Natural killer cell (primary cell): ENCODE measurements at places on chromosomes 2 and 18. TPM values are rescaled to one million over a fixed set of nuclear protein-coding genes. Genes with fewer than 3 reads are reported as not detected.

- no peak for DNase-seq
Measured at GRCh38 chr2:164535280-164536025, 85.8 kb downstream of the GRB14 start.

DNA sequence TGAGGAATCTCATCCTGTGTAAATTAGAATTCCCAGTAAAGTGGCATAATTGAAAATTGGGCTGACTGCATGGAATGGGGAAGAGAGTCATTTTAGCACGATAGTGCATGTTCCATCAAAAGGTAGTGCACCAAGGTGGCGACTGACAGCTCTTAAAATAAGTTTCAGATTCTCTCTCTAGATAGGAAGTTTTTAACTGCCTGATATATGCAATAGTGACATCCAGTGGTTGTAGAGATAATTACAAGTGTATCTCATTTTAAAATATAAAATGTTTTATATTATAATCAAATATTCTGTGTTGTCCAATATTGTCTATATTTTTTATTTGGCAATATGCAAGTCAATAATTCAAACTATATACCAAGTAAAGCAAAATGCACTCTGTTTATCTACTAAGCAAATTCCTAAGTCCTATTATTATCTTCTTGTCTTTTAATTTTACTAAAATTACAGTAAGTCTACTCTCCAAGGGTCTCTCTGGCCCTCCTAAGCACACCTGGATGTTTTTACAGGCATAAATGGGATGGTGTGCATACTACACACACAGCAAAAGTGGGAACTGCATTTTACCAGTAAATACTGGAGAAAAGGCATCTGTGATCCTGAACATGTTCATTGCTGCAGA, 397.7 kb upstream of the HNRNPA3 start:
- DNase-seq, result no peak

DNA sequence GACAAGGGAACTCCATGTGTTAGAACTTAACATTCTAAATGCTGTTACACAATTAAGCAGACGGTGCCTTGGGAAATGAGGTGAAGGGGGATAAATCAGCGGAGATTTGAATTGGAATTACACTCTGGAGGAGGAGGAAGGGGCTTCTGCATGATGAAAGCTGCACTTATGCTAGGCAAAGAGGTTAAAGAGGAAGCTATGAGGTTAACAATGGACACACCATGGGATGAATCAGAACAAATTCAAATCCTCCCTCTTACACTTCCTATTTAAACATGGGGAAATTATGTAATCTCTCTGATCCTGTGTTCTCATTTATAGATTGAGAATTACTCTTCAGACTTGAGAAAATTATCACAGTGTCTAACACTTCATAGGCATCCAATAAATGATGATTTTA, 121.5 kb upstream of the SIX2 start:
- no peak for DNase-seq

GRCh38 chr2:181662287-181662686, 5.4 kb upstream of the CERKL start:
- DNase-seq, result no peak

DNA sequence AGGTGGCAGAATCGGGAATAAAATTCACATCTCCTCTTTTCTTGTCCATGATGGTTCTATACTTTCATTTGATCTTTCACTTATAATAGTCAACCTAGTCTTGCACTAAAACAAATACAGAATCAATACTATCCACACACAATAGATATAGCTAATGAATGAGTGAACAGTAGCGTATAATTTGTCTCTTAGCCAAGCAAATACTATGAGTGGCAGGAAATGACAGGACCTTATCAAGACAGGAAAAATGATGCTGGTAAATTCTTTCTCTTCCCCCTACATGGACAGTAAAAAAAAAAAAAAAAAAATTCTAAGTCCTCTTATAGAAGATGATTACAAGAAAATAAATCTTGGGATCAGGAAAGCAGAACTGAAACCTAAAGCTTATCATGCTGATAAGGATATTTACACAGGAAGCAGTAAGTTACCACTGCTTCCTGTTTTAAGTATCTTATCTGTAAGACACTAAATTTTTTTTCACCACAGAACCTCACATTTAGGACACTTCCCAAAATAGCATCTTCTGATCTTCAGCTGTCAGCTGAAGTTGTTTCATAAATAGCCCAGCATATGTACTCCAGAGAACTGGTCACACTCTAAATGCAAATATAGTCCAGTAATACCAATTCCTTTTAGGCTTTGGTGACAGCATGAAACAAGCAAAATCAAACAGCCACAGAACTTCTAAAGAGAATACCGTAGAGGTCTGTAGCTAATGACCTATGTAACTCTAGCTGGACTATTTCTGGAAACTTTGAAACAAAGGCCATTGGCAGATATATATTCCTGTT, 27.0 kb downstream of the IRS1 start:
- DNase-seq, result no peak

- DNase-seq, result no peak
Measured at GRCh38 chr2:211665299-211665698, 873.3 kb downstream of the ERBB4 start.

DNA sequence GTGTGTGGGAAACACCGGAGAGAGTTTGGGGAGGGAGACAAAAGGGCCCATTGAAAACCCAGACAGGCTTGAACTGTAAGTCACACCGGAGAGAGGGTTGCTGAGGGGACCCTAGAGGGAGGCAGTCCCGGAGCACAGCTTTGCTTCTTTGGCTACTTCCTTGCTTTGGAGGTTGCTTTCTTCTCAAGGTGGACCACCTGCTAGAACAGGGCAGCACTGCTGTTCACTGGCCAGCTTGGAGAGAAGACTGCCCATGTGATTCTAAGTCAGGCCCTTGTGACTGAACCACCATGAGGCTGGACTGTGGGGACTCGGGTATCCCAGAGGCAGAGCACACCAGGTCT, 4.4 kb downstream of the ACTG2 start:
- DNase-seq, result no peak

ZNF892 gene
- total RNA-seq, result 2.9 TPM

GAD1 gene
- total RNA-seq, result not detected

DYNAP gene
- not detected for total RNA-seq

CNDP1 gene
- total RNA-seq, result 0.31 TPM

NOSTRIN gene
- not detected for total RNA-seq

DNA sequence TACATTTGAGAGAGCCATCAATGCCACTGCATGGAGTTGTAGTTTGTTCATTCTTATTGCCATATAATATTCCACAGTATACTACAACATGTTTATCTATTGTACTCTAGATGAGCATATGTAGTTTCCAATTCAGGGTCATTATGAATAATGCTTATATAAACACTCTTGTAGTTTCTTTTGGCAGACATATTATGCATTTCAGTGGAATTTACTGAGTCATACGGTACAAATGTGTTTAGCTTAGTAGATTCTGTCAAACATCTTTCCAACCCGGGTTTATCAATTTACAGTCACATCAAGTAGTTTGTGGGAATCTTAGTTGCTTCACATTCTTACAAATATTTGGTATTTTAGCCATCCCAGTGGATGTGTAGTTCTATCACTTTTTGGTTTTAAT, 161.1 kb downstream of the KCNH7 start:
- DNase-seq, result no peak

- no peak for DNase-seq
Measured at GRCh38 chr18:11027862-11028261, 121.5 kb downstream of the PIEZO2 start.

DSG4 gene
- not detected for total RNA-seq

- no peak for DNase-seq
Measured at GRCh38 chr2:232478571-232479340, 8.9 kb downstream of the ECEL1 start.

GRCh38 chr2:100235098-100235497, 87.2 kb downstream of the LONRF2 start:
- DNase-seq, result no peak

SLC9A2 gene
- total RNA-seq, result not detected

DNA sequence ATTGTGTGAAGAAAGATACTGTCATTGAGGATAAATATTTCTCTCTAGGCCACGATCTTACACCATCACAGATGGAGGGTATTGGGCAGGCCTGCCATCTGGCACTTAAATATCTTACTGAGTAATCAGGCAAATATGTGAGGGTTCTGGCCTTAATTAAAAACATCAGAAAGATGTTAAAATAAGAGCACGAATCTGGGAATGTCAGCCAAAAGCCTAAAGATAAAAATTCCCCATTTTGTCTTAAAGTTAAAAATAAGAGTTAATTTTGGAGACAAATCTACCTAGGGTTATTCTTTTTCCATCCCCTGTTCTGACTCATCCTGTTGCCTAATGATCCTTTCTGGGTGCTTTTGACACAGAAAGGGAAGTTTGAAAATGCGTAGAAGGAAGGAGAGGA, 121.0 kb downstream of the SUCLG1 start:
- no peak for DNase-seq

GNAL gene
- 15.0 TPM for total RNA-seq

GRCh38 chr2:172085460-172086159, at the start of gene DLX1:
TSS of gene DLX1 (plus strand) at chr2:172085507. CDS start at chr2:172085678, 171 bp downstream.
- no peak for DNase-seq
